Muscle of back (tissue), 13 donors: ENCODE measurements at places on chromosomes 4 and X. TPM values are rescaled to one million over a fixed set of nuclear protein-coding genes. Genes with fewer than 3 reads are reported as not detected.

DNA sequence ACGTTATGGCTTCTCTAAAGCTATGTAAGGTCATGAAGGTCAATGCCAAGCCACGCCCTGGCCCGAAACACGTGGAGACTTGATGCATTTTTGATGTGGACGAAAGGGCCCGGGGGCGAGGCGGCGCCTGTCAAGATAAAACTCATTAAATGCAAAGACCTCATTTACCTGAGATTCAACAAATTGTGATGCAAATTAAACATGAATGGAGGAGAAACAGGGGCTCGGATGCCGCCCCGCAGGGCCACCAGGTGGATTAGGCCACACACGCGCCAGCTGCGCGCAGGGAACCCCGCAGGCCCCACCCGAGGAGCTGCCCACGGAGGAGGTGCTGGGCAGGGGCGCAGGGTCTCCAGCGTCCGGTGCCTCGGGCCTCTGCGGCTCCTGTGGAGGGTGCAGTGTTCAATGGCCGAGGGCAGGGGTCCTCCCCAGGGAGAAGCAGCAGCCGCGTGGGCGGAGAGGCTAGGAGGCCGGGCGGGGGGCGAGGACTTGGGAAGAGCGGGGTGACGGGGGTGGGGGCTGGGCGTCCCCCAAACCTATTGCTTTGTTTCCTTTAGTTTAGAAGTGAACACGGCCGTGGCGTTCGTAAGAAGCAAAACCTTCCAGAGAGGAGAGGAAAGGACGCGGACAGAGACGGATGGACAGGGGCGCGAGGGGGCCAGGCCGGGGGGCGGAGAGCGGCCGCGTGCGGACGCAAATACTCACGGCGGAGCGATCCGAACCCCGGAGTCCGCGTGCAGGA lies 40.4 kb downstream of the CPLX1 start:
- no peak for DNase-seq

DNA sequence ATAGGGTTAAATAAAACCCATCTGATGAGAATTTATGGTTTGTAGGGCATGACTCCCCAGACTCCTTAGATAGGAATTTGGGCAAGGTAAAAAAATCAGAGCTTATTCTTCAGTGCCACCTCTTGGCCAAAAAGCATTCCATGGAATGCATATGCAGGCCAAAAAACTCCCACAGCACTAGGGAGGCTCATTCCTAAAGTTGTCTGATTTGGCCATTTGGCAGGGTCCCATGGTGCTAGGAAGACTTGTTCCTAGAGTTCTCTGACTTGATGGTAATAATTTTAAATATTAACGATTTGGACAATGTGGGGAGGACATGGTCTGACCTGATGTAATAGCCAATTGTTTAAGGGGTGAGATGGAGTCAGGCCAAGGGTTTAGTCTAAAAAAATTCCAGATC lies 93.0 kb downstream of the SPIN4 start:
- no peak for DNase-seq

- no peak for DNase-seq
Measured at GRCh38 chr4:7108660-7109059, 40.8 kb upstream of the GRPEL1 start.

- no peak for DNase-seq
Measured at GRCh38 chr4:147378780-147379179, 102.1 kb upstream of the EDNRA start.

GRCh38 chr4:145868637-145869409 lies 69.8 kb downstream of the ZNF827 start:
- DNase-seq: no peak

- no peak for DNase-seq
Measured at GRCh38 chr4:38510201-38510600, 153.8 kb upstream of the KLF3 start.

DNA sequence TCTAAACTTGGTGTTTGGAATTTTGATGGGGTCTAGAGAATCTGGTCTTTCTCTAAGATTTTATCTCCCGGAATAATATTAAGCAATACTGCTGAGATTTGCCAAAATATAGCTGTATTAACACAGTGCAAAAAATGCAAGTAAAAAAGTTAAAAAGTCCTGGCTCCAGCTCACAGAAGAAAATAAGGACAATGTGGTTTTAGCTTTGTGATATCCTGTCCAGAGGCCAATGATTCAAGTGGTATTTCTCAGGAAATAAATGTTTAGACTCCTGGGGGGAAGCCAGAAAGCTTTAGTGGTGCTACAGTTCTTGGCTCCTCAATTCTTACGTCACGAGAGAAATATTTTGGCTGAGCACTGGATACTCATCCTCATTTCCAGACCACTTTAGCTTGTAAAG lies 40.9 kb upstream of the IL13RA2 start:
- peak; percentile 89 for DNase-seq

DNA sequence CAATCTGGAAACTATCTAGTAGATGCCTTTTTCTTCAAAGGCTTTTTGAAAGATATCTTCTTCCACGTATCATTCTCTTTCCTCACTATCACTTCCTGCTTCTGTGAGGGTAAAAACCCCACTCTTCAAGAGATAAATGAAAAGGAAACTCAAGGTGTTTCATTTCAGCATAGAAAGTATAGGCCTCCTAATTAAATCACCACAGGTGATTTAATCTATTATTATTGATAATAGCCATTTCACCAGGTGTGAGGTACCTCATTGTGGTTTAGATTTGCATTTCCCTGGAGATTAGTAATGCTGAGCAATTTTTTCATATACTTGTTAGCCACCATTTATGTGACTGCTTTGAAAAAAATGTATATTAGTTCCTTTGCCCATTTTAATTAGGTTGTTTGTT lies 92.0 kb upstream of the EMCN start:
- no peak for DNase-seq

DNA sequence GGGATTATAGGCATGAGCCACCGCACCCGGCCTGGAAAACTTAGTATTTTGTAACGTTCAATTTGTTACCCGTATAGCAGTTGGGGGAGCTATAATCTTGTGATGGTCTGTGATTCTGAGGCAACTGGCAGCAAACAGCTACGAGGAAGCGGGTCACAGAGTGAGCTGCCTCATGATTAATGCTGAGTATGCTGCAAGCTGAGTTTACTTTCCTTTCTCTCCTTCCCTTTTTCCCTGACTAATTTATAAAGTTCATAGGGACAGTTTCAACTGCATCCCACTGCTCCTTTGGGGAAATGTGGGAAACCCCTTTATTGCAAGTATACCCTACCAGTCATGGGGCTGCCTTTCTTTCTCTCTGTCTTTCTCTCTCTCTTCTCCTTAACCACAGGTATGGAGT lies 17.7 kb upstream of the ELOVL6 start:
- no peak for DNase-seq

DNA sequence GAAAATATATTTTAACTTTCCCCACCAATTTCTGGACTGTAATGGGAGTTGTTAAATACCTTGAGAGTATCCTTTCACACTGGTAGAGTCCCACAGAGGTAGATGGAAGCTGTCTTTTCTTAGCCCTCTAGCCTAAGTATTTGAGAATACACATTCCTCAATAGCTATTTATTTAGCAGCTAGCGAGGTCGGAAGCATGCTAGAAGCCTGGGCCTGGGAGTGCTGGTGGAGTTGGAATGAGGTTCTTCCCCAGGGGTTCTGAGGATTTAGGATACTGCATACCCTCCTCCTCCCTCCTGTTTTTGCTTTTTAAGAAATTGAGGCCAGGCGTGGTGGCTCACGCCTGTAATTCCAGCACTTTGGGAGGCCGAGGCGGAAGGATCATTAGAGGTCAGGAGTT lies 999 bp upstream of the KLHL15 start:
- no peak for DNase-seq

GRCh38 chrX:20128670-20129069 lies 12.0 kb upstream of the MAP7D2 start:
- no peak for DNase-seq

GRCh38 chr4:1098311-1098925 lies 14.9 kb downstream of the RNF212 start:
- DNase-seq: no peak

DNA sequence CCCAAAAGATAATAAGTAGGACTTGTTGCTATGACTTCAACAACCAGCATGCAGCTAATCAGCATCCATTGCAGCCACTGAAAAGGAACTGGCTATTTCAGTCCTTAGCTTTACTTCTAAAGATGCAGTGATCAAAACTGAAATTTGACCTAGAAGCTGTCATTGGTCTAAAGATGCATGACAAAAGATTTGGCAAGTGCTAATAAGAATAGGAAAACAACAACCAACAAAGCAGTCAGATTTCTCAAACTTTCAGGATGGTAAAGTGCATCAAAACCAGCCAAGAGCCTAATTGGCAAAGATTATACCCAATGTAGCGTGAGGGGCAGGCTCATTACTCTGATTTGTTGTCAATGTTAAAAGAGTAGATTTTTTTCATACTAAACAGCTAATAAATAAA lies 77.1 kb upstream of the WDR17 start:
- no peak for DNase-seq

DNA sequence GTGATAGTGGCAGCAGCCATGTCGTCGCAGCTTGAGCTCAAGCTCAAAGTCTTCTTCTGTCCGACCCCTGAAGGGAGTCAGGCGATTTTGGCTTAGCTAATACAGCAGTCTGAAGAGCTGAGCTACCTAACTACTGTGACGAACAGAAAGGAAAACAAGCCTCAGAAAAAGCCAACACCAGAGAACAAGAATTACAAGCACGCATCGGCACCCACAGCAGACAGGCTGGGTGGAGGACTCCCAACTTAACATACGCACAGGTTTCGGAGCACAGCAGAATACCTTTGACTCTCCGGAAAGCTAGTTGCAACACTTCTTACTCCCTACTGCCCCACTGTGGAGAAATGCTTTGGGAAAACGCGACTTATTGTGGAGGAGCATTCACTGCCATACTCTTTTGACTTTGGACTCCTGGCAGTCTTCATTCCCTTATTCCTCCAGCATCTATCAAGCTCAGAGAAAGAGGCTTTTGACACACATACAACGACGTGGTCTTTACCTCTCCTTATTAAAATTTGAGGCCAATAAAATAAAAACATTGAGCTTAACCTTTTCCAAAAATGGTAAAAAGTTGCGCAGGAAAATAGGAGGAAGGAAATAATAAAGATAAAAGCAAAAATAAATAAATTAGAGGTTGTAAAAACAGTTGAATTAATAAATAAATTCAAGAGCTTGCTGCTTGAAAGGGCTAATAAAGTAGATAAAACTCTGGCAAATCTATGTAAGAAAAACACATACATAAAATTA lies 41.3 kb upstream of the GPC3 start:
- DNase-seq: peak; percentile 67

DNA sequence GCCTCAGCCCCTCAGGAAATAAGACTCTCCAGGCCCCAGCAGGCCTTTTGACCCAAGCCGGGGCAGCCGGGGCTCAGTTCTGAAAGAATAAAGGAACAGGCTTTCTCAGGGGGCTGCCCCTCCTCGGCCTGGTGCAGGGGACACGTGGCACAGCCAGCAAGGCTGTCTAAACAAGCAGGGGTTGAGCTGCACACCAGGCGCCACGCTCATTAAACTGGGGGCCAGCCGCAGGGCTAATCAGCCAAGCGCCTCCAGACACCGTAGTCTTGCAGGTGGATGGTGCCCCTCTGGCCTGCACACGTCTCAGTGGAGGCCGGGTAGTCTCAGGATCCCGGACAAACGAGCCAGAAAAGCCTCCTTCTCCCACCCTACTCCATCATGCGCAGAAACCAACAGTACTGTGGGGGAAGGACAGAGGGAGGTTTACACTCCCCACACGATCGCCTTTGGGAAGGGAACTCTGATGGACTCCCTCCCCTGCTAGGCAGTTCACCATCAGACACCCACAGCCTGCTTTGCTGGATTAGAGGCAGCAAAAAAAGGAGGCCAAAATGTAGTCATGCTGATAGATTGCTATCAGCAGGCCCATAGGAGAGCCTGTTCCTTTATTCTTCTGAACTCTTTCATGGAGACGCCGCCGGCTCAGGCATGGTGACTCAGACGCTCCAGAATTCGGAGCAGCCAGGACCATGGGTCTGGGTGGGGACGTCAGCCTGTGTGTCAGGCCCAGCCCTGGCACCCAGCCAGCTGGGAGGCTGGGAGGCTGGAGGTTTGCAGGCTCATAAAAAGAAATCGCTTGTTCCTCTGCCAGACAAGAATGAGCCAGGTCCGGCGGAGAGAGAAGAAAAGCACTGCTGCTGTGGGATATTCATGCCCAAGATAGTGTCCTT lies 342.4 kb downstream of the BCOR start:
- peak; percentile 80 for DNase-seq

DNA sequence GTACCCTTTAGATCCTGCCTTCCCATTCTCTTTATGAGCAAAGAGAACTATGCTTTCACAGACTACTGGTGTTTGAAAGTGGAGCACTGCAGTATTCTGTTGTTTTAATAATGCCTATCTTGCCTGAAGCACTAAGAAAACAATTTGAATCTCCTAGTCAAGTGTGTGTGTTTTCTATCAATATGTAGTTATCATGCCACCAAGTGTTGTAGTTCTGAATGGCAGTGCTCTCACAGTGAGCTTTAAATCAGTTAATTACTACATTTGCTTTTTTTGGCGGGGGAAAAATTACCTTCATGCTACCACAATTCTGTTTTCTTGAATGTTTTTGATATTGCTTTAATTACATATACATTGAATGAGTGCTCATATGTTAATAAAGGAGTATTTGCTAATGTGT lies 143.6 kb upstream of the FAM47A start:
- no peak for DNase-seq

GRCh38 chr4:18227880-18228279 lies 206.3 kb upstream of the LCORL start:
- DNase-seq: no peak

GRCh38 chrX:40201329-40201885 lies 103.6 kb upstream of the BCOR start:
- no peak for DNase-seq

GRCh38 chr4:58760737-58761136 lies 1650.6 kb upstream of the IGFBP7 start:
- no peak for DNase-seq

GRCh38 chr4:26877406-26877805 lies 16.8 kb downstream of the STIM2 start:
- no peak for DNase-seq

DNA sequence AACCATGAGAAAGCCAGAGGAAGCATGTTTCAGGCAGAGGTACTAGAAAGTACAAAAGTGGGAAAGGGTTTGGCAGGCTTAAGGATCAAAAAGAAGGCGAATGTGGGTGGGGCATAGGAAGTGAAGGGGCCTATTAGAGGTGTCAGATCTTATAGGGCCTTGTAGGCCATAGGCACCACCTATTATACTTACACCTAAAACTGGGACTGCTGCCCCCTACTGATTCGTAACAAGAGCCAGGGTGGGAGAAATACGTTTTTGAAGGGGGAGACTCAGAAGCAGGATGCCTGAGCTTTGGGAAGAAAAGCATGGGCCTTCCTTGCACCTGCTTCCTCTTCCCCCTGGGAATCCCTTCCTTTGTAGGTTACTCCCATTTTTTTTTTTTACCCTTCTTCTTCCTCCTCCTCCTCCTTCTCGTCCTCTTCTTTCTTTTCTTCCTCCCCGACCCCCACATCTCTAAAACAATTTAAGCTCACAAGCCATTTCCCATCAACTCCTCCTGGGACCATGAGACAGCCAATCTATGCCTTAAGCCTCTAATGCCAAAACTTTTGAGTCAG lies 40.7 kb upstream of the GPC3 start:
- no peak for DNase-seq

LGI2 gene
- 14.2 TPM for polyA plus RNA-seq

MTMR8 gene
- 1.8 TPM for polyA plus RNA-seq

S100P gene
- not detected for polyA plus RNA-seq

CT45A2 gene
- polyA plus RNA-seq: not detected
